ENCODE measurements at places on chromosomes 1 and 21. TPM values are rescaled to one million over a fixed set of nuclear protein-coding genes. Genes with fewer than 3 reads are reported as not detected.

SPRR2D gene
- not detected for total RNA-seq

LCE1D gene
- not detected for total RNA-seq

S100A8 gene
- not detected for total RNA-seq

LORICRIN gene
- total RNA-seq: not detected

FOXD2 gene
- 0.67 TPM for total RNA-seq

CDC20 gene
- total RNA-seq: not detected

LDLRAD1 gene
- not detected for total RNA-seq

HSD3B1 gene
- total RNA-seq: not detected

KCNAB2 gene
- total RNA-seq: 21.2 TPM

A3GALT2 gene
- 0.58 TPM for total RNA-seq

FMO1 gene
- total RNA-seq: 3.9 TPM

CASQ2 gene
- 13.6 TPM for total RNA-seq

MRAP gene
- not detected for total RNA-seq

OR2T33 gene
- not detected for total RNA-seq

SUSD4 gene
- 0.73 TPM for total RNA-seq

WNT4 gene
- total RNA-seq: 14.0 TPM

CFAP74 gene
- total RNA-seq: not detected

SPEN gene
- total RNA-seq: 104 TPM

DPYD gene
- 59.8 TPM for total RNA-seq

Measured in uterus (tissue), 4 donors.